LNCaP clone FGC (cell line): ENCODE measurements at places on chromosomes 2 and 18.

DNA sequence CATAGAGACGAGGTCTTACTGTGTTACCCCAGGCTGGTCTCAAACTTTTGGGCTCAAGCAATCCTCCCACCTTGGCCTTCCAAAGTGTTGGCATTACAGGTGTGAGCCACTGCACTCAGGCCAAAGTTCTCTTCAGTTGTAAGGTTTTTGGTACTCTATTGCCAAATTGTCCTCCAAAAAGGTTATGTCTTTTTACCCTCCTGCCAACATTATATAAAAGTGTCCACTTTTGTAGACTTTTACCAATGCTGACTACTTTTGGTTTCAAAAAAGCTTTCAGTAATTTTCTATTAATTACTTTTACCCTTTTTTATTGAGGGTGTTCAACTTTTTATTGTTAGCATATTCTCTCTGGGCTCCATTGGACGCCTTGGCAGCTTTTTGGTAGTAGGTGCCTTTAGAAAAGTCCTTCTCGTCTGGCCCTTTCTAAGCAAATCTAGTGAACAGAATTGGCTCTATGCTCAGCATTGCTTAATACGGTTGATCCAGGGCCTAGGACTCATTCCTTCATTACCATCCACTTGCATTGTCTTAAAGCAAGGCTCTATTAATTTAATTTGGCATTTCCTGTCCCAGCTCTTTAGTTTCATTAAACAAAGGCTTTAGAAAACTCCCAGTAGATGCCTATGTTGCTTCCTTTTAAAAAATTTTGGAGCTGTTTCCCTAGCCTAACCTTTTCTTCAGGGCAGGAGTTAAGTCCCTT lies 16.7 kb upstream of the IL1A start:
- DNase-seq: no peak

GRCh38 chr18:56910967-56911366 lies 235.9 kb upstream of the BOD1L2 start:
- DNase-seq: no peak

GRCh38 chr2:99984799-99985515 lies 157.4 kb downstream of the AFF3 start:
- DNase-seq: no peak

- no peak for DNase-seq
These were observed 19.0 kb downstream of the INO80C start for GRCh38 chr18:35478520-35479435.

- no peak for DNase-seq
These were observed 70.3 kb downstream of the ASXL2 start for GRCh38 chr2:25808006-25808383.

DNA sequence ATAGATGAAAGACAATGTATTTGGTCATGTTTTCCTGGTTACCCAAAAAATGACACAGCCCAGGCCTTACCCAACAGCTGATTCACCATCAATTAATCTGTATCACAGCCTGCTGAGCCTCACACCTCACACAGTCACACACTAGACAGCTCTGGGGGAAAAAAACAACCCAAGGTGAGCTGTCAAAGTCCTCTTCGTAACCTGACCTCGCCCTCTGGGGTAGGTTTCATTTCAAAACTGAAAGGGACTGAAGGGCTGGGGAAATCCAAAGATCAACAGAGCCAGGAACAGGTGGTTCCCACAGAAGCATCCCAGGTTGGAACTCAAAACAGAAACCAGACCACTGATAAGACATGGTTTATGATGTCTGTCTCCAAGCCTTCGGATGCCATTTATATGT lies 18.2 kb upstream of the PCBP1 start:
- no peak for DNase-seq

DNA sequence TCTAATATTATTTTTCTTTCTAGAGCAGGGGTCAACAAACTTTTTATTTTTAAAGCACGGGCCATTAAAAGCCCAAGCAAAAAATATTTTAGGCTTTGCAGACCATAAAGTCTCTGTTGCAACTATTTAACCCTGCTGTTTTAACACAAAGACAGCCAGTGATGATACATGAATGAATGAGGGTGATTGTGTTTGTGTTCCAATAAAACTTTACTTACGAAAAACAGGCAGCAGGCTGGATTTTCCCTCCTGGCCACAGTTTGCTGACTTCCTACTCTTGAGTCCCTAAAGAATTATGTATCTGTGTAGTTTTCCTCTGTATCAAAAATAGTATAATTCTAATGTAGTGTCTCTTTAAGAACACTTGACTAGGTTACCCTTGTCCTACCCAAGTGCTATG lies 402.0 kb downstream of the ADCYAP1 start:
- no peak for DNase-seq
